ENCODE measurements at places on chromosomes 6 and 20. TPM values are rescaled to one million over a fixed set of nuclear protein-coding genes. Genes with fewer than 3 reads are reported as not detected.

GTF3C6 gene
- 115 TPM for total RNA-seq

MOG gene
- not detected for total RNA-seq

SLC17A9 gene
- total RNA-seq: 0.08 TPM

HDGFL1 gene
- not detected for total RNA-seq

ZNF165 gene
- total RNA-seq: 0.80 TPM

FOXF2 gene
- 19.5 TPM for total RNA-seq

LY6G5C gene
- 1.8 TPM for total RNA-seq

SLC22A16 gene
- not detected for total RNA-seq

ESR1 gene
- not detected for total RNA-seq

TCP11 gene
- not detected for total RNA-seq

DEFB110 gene
- not detected for total RNA-seq

GSTA2 gene
- total RNA-seq: not detected

HELZ2 gene
- total RNA-seq: 25.0 TPM

MRPS26 gene
- 126 TPM for total RNA-seq

C2 gene
- 0.30 TPM for total RNA-seq

ALDH5A1 gene
- 6.7 TPM for total RNA-seq

ETV7 gene
- 0.28 TPM for total RNA-seq

OGFRL1 gene
- 6.9 TPM for total RNA-seq

MUCL3 gene
- total RNA-seq: 0.15 TPM

RAB44 gene
- 0.04 TPM for total RNA-seq

SEMG2 gene
- total RNA-seq: not detected

TMEM244 gene
- total RNA-seq: not detected

OOEP gene
- not detected for total RNA-seq

GGTLC1 gene
- not detected for total RNA-seq

FAM210B gene
- 13.1 TPM for total RNA-seq

ACSS1 gene
- 17.6 TPM for total RNA-seq

RBBP8NL gene
- 1.3 TPM for total RNA-seq

PLN gene
- total RNA-seq: not detected

ANKS1A gene
- 8.5 TPM for total RNA-seq

MAP7 gene
- total RNA-seq: 25.7 TPM

CD93 gene
- not detected for total RNA-seq

TRIM40 gene
- total RNA-seq: not detected

PKIB gene
- 0.74 TPM for total RNA-seq

CALHM4 gene
- not detected for total RNA-seq

HAO1 gene
- total RNA-seq: not detected

PLG gene
- not detected for total RNA-seq

PRSS35 gene
- total RNA-seq: 0.09 TPM

FHL5 gene
- total RNA-seq: not detected

IL17A gene
- not detected for total RNA-seq

PTCRA gene
- total RNA-seq: not detected

E2F3 gene
- total RNA-seq: 11.5 TPM

EPPIN gene
- not detected for total RNA-seq

FUT9 gene
- not detected for total RNA-seq

NRSN2 gene
- total RNA-seq: 65.5 TPM

CTAGE9 gene
- not detected for total RNA-seq

FRK gene
- total RNA-seq: 2.0 TPM

EYS gene
- 0.06 TPM for total RNA-seq

SIRPD gene
- not detected for total RNA-seq

GPX5 gene
- not detected for total RNA-seq

AVP gene
- not detected for total RNA-seq

LSM2 gene
- 49.5 TPM for total RNA-seq

INSM1 gene
- not detected for total RNA-seq

CFB gene
- 1.6 TPM for total RNA-seq

SLC17A2 gene
- total RNA-seq: not detected
